ENCODE measurements at places on chromosomes 3 and 15. TPM values are rescaled to one million over a fixed set of nuclear protein-coding genes. Genes with fewer than 3 reads are reported as not detected.

The LZTFL1 gene
- 25.2 TPM for total RNA-seq

The SH3GL3 gene
- not detected for total RNA-seq

The MINAR1 gene
- total RNA-seq = 0.84 TPM

The EPHB3 gene
- not detected for total RNA-seq

The ZNF35 gene
- total RNA-seq = 11.5 TPM

- DNase-seq = no peak
Measured at GRCh38 chr15:26724381-26725150, 48.3 kb downstream of the GABRB3 start.

DNA sequence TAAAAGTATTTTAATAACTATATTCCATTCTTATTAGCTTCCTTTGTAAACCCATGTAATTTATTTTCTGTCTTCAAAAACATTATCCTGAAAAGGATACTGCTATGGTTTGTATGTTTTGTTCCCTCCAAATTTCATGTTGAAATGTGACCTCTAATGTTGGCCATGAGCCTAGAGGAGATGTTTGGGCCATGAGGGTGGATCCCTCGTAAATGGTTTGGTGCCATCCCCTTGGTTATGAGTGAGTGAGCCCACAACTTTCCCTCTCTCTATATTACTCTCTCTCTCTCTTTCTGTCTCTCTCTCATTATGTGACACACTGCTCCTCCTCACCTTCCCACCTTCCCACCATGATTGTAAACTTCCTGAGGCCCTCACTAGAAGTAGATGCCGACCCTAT is 357.7 kb downstream of the MFSD1 start:
- no peak for DNase-seq

DNA sequence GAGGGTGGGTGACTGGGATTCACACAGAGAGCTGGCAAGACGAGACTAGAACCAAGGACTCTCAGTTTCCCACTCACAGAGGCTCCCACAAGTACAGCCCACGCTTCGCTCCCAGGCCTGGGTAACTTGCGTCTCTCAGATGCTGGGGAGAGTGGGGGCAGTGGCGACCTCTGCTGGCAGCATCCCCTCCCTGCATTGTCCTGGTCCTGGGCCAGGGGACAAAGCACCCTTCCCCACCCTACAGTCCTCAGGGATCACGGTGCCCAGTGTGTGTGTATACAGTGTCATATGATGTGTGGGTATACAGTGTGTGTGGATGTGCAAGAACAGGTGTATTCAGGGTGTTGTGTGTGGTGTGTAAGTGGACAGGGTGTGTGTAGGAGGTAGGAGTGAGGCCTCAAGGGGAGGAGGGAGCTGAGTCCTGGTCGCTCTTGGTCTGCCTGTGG is 12.8 kb downstream of the VILL start:
- DNase-seq = peak; percentile 27

DNA sequence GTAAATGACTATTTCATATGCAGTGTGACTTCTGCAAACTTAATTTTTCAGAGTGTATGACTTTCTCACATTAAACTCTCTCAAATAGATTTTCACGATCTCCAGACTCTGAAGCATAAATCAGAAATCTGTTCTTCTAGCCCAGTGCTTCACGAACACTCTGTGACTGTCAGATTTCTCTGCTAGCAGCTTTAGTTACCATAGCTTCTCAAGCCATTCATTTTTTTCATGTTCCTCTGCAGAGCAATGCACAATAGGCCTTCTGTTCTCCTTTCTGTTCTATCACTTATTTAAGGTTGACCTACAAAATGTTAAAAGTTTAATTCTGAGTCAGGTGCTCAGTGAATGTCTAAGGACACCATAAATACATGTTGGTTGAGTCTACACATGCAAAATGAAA is 1102.2 kb downstream of the TUSC7 start:
- no peak for DNase-seq

DNA sequence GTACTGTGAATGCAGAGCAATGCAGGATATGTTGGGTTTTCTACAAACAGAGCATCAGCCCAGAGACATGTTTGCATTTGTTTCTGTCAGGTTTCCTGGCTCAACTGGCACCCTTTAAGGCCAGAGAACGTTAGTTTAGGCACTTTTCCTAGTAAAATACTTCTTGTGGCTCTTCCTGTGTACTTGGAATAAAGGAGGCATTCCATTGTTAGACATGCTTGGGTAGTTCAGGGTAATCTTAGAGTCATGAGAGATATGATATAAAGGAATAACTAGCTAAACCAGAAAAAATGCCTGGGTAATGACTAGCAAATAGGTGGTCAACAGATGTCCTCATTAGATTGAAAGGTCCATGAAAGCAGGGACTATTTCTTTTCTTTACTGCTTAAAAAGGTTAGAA is 60.4 kb upstream of the RBM5 start:
- no peak for DNase-seq

DNA sequence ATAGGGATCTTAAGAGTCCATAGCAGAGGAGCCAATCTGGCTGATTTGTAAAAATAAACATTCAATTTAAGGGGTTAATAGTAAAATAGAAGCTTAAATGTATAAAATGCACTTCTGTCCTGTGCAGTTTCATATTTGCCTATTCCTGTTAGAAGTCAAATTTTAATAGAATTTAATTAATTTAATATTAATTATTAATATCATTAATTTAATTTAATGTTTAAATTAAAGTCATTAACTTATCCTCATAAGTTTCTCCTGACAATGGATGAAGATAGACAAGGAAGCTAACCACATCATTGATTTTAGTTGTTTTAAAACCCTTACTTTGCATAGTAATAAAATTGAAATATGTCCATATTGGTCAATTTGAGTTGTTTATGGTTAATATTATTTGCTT is 1096.2 kb upstream of the EPHA6 start:
- no peak for DNase-seq

DNA sequence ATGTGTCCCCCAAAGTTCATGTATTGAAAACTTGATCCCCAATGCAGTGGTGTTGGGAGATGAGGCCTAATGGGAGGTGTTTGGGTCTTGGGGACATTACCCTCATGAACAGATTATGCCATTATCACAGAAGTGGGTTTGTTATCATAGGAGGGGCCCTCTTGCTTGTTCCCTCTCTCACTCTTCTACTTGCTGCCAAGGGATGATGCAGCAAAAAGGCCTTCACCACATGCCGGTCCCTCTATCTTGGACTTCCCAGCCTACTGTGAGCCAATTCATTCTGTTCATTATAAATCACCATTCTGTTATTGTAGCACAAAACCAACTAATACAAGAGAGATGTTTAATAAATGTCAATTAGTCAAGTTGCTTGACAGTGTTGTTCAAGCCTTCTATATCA is 47.2 kb downstream of the FAM227B start:
- no peak for DNase-seq

DNA sequence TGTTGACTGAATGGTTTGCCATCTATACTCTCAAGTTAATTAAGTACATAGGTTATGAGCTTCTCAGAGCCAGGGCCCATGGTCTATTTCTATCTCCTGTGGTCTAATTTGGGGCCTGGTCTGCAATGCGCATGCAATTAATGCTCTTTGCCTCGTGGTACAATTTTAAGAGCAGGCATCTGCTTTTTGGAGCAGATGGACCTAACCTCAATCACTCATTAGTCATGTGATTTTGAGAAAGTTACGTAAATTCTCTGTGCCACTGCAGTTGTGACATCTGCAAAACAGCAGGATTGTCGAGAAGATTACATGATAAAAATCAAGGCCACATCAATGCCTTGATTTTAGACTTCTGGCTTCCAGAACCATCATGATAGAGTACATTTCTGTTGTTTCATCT is 543.7 kb upstream of the ADAMTS9 start:
- DNase-seq = no peak

- no peak for DNase-seq
Measured at GRCh38 chr3:52097851-52098507, 41.6 kb upstream of the DUSP7 start.

GRCh38 chr3:59326246-59327024 is 276.6 kb upstream of the CFAP20DC start:
- DNase-seq = no peak
